ENCODE measurements at places on chromosomes 1 and 21.

GRCh38 chr21:34029743-34030528, 43.4 kb upstream of the MRPS6 start:
- DNase-seq: peak; percentile 65

- DNase-seq: no peak
These were observed 24.4 kb downstream of the ELAPOR1 start for GRCh38 chr1:109138358-109138757.

DNA sequence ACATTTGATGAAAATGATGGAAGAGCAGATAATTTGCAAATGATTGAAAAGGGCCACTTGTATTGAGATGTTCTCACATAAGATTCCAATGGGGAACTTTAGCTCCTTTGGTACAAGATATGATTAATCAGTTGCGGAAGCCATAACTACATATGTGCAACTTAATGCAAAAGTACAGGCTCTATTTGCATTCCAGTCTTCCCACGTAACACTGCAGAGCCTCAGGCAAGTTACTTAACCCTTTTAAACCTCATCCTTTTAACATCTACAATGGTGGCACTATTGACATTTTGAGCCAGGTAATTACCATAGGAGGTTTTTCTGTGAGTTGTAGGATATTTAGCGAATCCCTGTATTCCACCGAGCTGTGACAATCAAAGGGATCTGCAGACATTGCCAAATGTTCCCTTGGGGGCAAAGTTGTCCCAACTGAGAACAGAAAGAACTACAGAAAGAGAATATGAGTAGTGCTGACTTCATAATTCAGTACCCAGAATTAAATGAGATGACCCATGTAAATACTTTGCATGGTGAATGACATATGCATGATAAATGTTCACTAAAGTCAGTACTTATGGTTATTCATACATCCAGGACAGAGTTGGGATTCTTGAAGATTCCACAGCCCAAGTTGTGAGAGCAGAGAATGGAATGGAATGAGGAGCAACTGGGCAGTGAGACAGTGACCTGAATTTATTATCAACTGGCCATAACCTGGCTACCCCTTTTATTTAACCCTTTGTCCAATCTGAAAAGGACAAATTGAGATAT, 62.6 kb downstream of the SPAG17 start:
- no peak for DNase-seq

GRCh38 chr1:25820247-25821111, 725 bp downstream of the MTFR1L start:
- DNase-seq: no peak

GRCh38 chr1:235888119-235888643, 21.5 kb upstream of the LYST start:
- no peak for DNase-seq

DNA sequence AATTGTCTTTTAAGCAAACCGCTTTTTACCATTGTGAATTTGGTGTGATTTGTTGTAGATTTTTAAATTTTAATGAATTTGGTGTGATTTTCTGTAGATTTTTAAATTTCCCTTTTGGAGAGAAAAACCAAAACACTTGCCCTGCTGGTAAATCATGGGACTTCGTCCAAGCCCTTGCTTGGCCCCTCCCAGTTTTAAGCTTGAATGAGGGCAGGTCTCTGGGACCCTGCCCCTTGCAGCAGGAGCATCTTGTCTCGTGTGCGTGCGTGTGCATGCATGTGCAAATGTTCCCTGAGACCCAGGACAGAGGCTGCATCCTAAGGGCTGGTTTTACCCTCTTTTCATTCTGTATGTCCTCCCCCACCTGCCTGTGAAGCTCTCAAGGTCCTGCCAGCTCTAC, 248.6 kb downstream of the GREM2 start:
- DNase-seq: no peak

DNA sequence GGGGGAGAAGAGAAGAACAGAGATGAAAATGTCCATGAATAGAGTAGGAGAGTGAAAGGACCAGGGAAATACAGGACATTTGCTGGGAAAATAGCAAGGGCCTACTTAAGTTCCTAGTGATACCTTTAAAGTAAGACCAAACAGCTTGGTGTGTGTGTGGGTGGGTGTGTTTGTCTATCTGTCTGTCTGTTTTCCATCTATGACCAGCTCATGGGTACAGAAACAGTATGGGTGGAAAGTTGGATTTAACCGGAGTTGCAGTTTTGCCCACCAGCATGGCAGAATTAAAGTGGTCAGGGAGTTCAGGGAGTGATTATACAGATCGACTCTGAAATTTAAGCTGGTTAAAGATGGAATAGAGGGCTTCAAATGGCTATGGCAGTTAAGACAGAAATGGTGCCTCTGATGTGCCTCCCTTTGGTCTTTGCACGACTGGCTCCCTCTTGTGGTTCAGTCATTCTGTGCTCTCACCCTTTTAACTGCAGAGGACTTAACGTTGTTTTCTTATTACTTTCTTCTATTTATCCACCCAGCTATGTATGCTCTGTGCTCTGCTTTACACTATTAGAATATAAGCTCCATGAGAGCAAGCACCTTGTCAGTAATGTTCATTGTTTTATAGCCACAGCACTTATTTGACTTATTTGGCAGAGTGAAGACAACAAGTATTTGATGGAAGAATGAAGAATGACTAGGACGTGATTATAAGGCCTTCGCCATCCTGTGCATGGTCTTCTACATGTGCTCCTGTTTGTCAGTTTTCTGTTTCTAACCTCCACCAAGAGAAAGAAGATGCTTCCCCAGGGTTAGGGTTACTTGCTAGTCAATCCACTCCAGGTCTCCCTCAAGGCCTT, 72.7 kb upstream of the AK4 start:
- no peak for DNase-seq

- DNase-seq: no peak
These were observed 552 bp upstream of the ZNF691 start for GRCh38 chr1:42845866-42846256.

GRCh38 chr1:177659281-177659680, 310.6 kb downstream of the SEC16B start:
- DNase-seq: no peak

DNA sequence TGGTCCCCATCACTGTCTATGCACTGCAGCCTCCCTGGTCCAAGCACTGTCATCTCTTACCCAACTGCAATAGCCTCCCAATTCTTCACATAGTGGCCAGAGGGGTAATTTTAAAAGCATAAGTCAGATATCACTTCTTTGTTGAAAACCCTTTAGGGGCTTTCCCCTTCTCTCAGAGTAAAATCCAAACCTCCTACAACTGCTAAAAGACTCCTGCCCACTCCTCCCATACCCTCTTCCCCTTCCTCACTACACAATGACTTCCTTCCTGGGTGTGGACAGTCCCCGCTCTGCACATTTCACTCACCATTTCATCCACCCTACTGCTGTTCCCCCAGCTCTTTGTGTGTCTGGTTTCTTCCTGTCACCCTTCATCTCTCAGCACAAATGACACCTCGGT, 8.3 kb downstream of the MCOLN2 start:
- DNase-seq: no peak

- no peak for DNase-seq
These were observed 3.5 kb downstream of the PEX10 start for GRCh38 chr1:2408859-2409276.

- no peak for DNase-seq
These were observed 3.4 kb downstream of the S100A10 start for GRCh38 chr1:151990058-151990855.

DNA sequence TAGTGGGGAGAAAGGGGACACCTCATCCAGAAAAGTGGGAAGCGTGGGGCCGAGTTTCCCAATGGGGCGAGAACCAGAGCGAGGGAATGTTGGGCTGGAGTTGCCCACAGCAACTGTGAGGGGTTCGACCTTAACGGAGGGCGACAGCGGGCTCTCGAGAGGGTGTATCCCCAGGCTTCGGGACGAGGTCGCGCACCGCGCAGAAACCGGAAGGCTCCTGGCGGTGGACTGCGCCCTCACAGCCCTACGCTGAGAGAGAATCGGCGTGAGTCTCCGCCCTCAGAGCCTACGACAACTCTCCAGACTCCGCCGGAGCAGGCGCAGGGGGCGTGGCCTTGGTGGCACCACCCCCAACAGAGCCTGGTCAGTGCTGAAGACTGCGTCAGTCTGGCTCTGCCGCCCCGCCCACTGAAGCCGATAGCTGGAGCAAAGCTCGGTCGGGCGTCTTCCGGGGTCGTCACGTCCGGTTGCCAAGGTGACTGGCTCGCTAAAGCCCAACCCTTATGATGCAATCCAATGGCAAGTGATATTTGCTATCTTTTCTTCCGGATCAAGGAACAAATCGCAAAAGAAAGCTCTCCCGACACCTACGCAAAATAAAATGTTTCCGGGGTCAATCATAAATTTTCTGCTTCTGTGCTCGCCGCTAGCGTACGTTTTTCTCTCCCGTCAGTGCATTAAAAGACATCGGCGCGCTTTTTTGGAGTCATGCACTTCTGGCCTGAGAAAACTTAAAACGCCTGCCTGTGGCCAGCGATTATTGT, at the start of gene LRIF1:
Gene LRIF1, minus strand, starts transcription at position 232 of the 764 bp plus-strand sequence. CDS start 234 bp downstream, outside the sequence.
- DNase-seq: peak; percentile 94

GRCh38 chr1:11887666-11888007, 28.9 kb upstream of the NPPB start:
- DNase-seq: no peak

GRCh38 chr1:172537366-172537765, 4.4 kb downstream of the SUCO start:
- no peak for DNase-seq

- no peak for DNase-seq
These were observed 6.4 kb upstream of the GBP5 start for GRCh38 chr1:89279011-89279466.

- peak; percentile 59 for DNase-seq
These were observed 125.1 kb upstream of the IPO9 start for GRCh38 chr1:201703621-201704438.

- DNase-seq: no peak
These were observed 175.9 kb downstream of the LHX8 start for GRCh38 chr1:75310067-75310466.

- DNase-seq: no peak
These were observed 70.0 kb upstream of the C21orf91 start for GRCh38 chr21:17889171-17889570.

DNA sequence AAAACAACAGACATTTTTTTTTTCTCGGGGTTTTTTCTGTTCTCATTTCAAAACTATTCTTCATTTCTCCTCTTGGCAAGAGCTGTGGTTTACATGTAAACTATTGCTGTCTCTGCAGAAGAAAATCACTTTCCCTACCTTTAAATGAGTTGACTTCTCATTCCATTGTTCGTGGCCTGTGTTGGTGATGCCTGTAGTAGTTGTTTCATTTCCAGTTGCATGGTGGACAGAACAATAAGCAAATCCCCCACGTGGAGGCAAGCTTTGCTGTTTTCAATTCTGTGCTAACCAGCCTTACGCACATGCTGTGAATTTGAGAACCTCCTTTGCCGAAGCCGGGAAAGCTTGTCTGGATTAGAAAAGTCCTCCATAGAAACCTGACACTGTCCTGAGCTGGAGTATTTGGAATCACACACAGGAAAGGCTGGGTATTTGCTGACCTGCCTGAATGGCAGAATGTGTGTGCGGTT, 26.2 kb upstream of the MAP3K7CL start:
- DNase-seq: no peak

DNA sequence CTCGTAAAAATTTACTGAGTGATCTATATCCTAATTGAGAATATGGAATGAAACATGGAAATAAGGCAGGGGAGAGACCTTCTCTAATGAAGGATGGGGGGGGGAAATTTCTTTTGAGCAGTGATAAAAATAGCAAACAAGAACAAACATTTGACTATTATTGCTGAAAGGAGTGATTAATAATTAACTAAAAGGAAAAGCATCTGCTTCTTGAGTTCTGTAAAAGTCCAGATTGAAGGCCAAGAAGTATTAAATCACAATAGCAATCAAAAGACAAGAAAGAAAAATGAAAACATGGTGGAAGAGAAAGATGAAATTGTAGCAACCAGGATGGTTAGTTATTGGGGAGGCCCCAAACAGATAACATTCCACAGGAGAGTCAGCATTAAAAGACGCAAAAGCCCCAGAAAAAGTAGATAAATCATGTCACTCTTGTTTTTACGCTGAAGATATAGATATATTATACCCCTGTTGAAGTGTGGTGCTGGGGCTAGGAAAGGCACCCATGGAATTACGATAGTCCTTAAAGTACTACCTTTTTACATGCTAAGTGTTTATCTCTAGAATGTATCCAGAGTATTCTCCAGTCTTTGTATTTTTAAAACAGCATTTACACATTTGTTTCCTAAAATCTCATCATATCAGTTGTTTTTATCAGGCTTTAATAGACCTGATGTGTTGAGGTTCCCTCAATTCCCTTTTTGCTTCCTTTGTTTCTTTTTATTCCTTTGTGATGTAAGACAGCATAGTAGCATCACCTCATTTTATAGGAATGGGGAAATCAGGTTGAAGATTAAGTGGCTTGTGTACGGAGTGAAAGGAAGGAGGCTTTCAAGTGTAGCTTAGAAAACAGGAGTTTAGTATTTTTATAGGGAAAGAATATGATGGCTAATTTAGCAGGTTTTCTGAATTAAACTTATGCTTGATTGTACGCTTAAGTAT, 28.9 kb downstream of the DISP1 start:
- DNase-seq: no peak

GRCh38 chr21:41726058-41726558, 40.7 kb downstream of the RIPK4 start:
- DNase-seq: no peak

GRCh38 chr1:1430114-1430982, 5.1 kb upstream of the VWA1 start:
- no peak for DNase-seq

DNA sequence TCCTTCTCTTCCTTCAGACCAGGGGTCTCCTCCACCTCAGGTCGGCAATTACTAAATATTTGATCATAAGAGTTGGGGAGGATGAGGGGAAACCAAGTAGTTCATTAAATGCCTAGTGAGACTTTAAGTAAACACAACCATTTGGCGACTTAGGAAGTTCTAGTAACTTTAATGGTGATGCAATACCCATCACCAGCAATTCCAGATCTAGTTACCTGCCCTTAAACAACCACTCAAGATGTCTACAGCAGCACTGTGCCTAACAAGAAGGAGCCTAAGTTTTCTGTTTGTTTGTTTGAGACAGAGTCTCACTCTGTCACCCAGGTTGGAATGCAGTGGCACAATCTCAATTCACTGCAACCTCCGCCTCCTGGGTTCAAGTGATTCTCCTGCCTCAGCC, 56.6 kb upstream of the L1TD1 start:
- DNase-seq: no peak

- DNase-seq: no peak
These were observed 101.2 kb downstream of the FASLG start for GRCh38 chr1:172760121-172760520.

GRCh38 chr1:63189677-63190076, 132.7 kb upstream of the FOXD3 start:
- DNase-seq: no peak

- DNase-seq: no peak
These were observed 64.4 kb downstream of the MAP3K7CL start for GRCh38 chr21:29194847-29195246.

DNA sequence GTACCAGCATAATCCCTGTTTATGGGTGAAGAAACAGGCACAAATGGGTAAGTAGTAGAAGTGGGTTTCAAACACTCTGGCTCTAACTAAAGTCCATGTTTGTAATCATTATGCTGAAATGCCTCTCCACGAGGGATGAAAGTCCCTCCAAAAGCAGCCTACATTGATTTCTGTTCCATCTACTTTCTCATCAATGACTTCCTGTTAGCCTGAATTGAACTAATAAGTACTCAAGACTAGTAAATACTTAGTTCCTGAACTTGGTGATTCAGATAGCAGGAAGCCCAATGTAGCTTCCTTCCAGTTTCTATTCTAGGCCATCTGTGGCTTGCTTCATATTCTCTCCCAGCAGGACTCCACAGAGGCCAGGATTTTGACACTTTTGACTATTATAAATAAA, 11.3 kb upstream of the BACH1 start:
- no peak for DNase-seq

Data from left renal pelvis (tissue), 4 donors.